NCI-H226 (cell line): ENCODE measurements at places on chromosomes 3 and 15.

GRCh38 chr3:25455441-25456132, 27.5 kb downstream of the RARB start:
- DNase-seq, result no peak

DNA sequence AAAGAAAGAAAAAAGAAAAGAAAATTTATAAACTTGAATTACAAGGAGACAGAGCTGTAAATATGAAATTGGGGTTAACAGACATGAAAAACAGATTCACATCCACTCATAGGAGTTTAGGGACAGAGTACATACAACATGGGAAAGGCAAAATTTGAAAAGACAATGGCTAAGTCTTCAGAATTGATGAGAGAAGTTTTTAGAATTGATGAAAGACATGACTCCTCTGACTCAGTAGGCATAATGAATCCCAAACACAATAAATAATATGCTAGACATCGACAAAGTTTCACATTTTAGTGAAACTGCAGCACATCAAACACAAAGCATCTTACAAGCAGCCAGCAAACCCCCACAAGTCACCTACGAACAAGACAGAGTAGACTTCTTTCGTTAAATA, 84.4 kb upstream of the MELTF start:
- no peak for DNase-seq

DNA sequence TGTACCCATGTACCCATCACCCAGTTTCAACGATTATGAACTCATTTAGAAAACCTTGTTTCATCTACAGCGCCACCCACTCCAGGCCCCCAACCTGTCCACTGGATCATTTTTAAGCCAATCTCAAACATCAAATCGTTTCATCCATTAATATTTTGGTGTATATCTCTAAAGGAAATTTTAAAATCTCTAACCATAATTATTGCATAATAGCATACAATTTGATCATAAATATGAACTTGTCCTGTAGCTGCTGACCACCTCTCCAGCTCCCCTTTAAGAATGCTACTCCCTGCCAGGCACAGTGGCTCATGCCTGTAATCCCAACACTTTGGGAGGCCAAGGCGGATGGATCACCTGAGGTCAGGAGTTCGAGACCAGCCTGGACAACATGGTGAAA, 2.8 kb upstream of the C3orf70 start:
- no peak for DNase-seq

GRCh38 chr15:69662645-69663000, 210.0 kb downstream of the RPLP1 start:
- no peak for DNase-seq

DNA sequence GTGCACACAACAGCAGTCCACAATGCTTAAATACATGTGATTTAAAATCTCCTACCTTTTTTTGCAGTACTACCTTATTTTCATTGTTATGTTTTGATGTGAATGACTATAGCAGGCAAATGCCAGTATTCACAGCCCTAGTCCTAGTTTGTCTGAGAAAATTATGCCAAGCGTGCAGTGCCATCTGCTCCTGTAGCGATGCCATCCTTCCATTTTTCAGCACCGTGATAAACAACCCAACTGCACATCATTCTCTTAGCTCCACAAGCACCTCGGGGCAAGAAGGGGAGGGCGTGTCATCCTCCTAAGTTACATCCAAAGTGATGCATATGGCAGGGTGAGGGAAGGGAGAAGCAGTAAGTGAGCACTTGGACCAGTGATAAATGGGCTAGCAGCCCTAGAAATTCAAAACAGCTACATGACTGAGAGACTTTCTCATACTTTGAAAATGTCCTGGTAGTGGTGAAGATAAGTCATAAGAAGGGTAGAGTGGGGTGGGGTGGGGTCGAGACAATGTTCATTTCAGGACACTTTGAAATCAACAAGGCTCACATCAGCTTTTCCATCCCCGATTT, 198.8 kb downstream of the LSAMP start:
- no peak for DNase-seq

DNA sequence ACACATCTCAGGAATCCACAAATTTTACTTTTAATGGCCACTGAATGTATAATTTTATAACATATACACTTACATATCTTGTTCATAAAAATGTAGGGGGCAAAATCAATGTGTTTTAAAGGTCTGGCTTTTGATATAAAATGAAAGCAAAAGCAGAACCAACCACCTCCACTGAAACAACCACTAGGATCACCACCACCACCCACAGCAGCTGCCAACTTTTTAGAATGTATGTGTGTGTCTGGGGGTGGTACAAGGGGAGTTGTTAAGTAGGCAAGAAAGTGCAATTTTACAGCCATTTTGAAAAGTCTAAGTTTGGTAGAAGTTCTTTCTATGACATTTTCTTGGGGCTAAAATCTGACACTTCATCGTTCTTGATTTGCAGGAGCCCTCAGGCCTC, 44.0 kb downstream of the OTOL1 start:
- DNase-seq, result no peak

DNA sequence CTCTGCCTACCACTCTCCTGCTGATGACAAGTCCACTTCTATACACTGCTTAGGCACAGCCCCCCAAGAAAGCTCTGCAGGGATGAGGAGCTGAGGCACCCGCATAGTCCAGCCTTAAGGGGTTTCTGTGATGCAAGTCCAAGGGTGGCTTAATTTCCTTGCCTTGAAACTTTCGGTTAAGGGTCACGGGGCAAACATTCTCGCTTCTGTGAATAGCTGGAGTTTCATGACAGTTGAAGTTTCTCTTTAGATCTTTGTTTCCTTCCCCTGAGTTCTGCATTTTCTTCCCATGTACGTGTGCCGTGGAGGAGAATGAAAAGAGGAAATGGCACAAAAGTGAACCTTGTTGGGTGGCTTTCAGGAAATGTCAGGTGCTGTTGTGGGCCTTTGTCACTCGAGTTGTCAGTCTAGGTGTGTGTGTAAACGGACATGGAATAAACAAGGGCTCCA, 7.0 kb downstream of the GPR160 start:
- no peak for DNase-seq

GRCh38 chr15:38682861-38683260, 118.2 kb upstream of the RASGRP1 start:
- no peak for DNase-seq

DNA sequence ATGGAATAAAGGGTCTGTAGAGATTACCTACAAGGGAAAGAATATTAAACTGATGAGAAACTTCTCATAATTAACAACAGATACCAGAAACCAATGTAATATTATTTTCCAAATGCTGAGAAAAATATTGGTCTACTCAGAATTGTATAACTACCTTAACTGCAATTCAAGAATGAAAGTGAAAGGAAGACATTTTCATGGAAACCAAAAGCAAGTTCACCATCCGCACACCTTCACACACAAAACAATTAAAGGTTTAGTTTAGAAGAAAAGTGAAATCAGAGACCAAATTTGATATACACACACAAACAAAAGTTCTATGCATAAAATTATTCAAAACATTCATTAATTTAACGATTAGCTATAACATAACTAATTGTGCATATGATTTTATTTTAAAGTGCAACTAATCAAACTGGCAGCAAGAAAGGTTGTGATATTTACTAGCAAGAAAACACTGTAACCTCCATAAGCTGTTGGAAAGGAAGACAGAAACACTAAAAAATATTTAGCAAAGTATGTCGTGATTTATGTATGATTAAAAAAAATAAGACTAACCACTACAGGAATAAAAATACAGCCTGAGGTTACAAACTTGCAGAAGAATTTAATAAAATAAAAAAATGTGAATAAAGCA, 395.5 kb downstream of the FGF12 start:
- no peak for DNase-seq

- DNase-seq, result no peak
Measured at GRCh38 chr15:38461066-38461833, 7.3 kb downstream of the FAM98B start.

DNA sequence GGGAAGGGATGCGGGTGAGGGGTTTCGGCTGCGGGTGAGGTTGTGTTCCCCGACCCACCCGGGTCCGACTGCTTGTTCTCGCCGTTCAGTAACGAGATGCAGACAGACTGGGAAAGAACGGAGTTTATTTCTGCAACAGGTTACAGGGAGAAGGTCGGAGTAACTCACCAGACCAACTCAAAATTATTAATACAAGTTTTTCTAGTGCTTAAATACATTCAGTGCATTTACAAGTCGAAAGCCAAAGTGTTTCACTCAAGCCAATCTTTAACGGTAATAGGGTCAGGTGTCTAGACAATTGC, 492 bp upstream of the HIGD1A start:
- DNase-seq, result no peak

GRCh38 chr3:146883288-146883687, 278.1 kb upstream of the PLSCR5 start:
- no peak for DNase-seq

- no peak for DNase-seq
Measured at GRCh38 chr3:182487611-182488010, 305.7 kb upstream of the ATP11B start.

GRCh38 chr15:101036189-101036588, 117.0 kb downstream of the LRRK1 start:
- DNase-seq, result no peak

GRCh38 chr15:26020871-26021270, 157.7 kb upstream of the ATP10A start:
- DNase-seq, result no peak

DNA sequence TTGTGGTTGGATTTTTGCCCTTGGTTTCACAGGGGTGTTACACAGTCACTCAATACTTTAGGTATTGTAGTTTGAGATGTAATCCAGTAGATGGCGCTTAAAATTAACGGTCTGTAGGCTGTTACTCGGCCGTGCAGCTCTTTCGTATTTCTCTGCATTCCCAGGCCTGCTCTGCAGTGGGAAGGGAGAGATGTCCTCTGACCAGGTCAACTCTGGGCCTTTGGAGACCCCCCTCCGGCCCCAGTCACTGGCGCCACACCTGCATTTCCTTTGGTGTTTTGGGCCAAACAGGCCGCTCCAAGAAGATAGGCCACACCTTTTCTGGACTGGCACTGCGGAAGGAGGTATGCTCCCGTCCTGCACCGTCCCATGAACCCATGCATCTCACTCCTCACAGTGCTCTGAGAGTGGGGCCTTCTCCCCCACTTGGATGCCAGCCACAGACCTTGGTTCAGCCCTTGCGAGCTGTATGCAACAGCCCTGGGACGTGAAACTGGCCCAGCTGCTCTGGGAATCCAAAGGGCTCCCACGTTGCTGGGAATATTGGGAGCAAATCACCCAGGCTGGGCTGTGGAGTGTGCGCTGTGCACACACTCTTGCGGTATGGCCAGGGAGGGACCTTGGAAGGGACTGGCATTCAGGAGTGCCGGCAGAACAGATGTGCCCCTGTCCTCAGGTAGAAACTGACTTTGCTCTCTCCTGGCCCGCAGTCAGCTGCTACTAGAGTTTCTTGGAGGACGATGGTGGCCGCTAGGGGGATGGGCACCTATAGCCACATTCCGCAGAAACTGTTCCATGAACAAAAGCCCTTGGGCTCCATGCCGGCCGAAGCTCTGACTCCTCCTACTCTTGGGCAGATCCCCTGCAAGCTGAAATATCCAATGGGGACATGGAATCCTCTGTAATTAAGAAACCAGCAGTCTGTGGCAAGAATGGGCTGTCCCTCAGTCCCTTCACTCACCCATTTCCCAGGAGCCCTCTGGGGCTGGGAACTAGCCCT, 410.5 kb upstream of the CADM2 start:
- DNase-seq, result no peak

GRCh38 chr3:52145736-52146110, 8.5 kb downstream of the POC1A start:
- no peak for DNase-seq

DNA sequence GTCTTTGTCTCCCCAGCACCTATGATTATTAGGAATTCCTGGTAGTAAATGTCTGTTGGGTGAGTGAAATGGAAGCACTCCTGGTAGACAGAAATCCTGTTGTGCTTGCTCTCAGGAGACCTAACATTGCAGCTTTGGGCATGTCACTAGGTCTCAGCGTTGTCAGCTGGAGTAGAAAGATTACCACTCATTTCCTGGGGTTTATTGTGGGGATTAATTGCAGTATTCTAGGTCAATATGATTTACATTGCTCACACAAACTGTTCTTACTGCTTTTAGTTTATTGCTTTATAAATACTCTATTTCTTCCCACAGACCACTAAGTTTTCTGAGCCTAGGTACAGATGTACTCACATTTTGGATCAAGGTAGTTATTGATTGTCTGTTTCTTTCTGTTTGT, 5.1 kb downstream of the TSEN2 start:
- DNase-seq, result no peak

DNA sequence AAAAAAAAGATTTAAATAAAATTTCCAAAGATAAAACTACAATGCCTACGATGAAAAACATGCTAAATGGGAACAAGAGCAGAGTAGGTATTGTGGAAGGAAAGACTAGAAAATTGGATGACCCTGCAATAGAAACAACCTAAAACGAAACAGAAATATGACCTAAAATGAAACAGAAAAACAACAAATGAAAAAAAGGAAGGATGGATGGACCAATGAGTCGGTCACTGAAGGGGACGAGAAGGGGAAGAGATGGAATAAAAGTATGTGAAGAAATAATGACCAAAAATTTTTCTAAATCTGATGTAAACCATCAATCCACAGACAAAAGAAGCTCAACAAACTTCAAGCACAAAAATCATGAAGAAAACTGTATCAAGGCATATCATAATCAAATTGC, 44.8 kb downstream of the TBC1D2B start:
- no peak for DNase-seq

- no peak for DNase-seq
Measured at GRCh38 chr3:186083746-186084145, 25.1 kb downstream of the ETV5 start.

DNA sequence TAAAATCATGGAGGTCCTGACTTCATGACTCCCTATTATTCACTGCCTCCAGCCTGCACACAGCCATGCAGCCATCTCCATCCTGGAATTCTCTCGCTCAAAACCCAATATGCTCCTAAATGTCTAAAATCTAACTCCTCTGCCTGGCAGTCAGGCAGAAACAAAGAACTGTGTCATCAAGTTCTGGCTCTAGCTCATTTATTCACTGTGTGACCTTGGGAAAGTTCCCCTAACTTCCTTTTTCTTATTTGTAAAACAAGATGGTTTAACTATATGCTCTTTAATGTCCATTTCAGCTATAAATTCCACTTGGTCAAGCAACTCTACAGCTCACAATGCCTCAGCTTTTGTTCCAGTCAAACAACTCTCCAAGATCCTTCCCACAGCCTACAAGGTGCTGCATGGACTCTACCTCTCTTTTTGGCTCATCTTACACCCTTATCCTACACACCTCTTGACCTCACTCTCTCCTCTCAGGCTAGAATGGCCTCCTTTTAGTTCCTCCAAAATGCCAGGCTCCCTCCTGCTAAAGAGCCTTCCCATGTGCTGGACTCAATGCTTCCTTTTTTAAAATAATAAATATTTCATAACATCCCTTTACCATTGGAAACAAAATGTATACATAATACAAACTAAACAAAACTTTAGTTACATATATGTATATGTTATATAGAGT, 16.4 kb downstream of the PIK3CB start:
- no peak for DNase-seq

GRCh38 chr15:41630616-41631217, 29.5 kb upstream of the MGA start:
- no peak for DNase-seq

- no peak for DNase-seq
Measured at GRCh38 chr3:25036633-25037032, 391.4 kb upstream of the RARB start.

GRCh38 chr3:100158918-100159330, 44.6 kb upstream of the FILIP1L start:
- no peak for DNase-seq
